ENCODE measurements at places on chromosomes 2 and 18.

DNA sequence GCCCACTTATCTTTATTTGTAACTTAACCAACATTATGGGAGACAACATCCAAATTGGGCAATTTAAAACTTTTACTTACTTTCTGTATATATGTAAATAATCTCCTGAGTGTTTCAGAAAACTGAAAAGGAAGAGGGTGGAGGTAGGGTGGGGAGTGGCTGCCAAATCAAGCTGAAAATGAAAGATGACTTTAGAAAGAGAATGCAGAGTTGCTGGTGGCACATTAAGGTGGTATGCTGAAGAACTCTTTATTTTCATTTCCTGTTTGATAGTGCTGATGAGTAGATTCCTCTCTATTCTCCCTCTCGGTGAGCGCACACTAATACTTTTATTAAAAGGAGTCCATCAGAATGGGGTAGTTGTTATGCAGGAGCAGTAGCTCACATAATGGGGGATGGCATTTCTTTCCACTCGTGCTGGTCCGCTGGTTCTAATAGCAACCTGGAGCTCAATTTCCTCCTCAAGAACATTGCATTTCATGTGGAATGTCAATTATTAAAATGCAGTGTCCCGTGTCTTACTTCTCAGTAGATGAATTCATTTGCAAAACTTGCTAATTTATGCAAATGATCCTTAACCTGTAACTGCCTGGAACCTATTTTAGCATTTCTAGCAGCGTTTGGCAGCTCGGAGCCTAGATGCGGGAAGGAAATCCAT lies 466.9 kb upstream of the HNRNPA3 start:
- no peak for DNase-seq

- no peak for DNase-seq
Measured at GRCh38 chr2:37526856-37527255, 144.6 kb downstream of the CDC42EP3 start.

DNA sequence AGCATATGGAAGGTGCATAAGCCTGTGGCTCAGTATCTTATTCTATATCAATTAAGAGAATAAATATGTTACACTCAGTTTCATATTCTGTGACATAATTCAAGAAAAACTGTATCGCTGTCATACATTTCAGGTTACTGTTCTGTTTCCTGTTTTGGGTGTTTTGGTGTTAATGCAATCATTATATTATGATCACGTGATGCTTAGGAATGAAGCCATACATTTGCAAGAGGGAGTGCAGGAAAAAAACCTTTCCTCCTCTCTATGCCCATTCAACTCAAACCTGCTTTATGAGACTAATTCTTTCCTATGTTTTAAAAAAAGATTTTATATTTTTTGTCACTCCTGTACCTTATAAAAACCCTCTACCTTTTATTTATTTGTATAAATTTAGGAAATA lies 120.8 kb upstream of the DDX18 start:
- DNase-seq: no peak

DNA sequence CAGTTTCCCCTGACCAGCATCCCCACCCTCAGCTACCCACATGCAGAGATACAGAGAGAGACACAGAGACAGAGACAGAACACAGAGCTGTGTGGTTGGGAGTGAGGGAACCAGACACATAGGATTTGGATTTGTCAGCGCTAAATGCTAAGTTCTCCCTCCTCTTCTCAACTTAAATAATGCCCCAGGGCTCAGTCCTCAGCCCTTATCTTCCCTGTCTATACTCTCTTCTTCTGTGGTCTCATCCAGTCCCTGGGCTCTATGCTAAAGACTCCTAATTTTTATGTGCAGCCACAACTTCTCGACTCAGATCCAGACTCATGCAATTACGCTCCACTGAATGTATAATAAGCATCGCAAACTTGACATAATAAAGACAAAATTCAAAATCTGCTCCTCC lies 47.1 kb downstream of the COLEC12 start:
- DNase-seq: no peak

DNA sequence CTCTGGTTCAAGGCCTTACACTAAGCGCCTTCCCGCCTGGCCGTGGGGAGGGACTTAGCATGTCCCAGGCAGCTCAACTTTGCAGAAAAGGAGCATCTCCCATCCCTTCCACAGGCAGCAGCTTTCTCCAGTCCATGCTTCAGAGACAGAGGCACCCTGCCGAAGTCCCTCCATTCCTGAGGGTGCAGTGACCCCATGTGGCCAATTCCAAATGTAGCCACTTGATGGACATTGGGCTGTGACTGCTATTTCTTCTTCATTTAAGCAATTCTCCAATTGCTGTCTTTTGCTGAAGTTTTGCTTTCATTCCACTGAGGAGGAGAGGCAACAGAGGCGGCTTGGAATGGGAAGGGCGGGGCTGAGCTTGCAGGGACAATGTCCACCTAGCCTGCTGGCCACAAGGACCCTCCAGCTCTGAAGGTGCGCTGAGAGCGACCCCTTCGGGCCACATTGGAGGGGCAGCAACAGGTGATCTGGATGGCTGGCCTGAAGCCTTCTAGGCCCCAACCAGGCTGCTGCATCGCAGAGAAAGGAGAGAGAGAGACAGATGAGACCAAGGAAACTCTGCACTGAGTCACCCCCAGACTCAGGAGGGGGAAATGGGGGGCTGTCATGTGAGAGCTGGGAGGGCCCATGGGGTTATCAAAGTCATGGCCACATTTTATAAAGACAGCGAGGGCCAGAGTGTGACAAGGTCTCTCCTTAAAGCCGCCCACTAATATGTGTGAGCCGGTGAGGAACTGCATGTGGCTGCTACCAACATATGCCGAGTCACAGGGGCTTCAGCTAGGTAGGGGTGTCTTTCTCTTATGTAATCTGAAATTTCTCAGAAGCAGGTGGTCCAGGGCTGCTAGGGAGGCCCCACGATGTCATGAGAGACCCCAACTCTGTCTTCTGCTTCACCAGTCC lies 61.3 kb downstream of the LONRF2 start:
- no peak for DNase-seq

GRCh38 chr2:133766164-133766832 lies 198.0 kb upstream of the NCKAP5 start:
- no peak for DNase-seq

DNA sequence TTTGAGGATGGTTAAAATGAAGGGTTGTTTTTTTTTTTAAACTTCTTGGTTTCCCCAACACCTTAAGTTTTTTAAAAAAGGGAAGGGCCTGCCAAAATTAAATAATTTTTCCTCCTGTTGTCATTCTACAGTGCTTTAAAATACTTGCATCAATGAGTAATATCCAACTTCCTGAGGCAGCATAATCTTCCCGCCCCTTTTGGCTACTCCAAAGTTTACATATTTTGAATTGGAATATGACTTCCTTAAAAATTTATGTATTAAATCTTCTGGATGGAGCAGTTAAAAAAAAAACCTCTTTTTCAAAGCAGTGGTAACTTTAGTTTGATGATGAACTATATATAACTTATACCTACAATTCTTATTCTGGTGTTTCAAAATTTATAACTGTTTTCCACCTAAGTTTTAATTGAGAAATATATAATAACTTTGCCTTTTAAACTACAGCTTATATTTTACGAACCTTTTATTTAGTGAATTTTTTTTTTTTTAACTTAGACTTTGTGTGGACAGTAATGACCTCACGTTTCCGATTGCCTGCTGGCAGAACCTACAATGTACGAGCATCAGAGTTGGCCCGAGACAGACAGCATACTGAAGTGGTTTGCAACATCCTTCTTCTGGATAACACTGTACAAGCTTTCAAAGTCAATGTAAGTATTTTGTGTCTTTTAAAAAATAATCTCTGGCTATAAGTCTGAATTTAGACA lies 49.8 kb downstream of the PTPN4 start:
- DNase-seq: no peak

DNA sequence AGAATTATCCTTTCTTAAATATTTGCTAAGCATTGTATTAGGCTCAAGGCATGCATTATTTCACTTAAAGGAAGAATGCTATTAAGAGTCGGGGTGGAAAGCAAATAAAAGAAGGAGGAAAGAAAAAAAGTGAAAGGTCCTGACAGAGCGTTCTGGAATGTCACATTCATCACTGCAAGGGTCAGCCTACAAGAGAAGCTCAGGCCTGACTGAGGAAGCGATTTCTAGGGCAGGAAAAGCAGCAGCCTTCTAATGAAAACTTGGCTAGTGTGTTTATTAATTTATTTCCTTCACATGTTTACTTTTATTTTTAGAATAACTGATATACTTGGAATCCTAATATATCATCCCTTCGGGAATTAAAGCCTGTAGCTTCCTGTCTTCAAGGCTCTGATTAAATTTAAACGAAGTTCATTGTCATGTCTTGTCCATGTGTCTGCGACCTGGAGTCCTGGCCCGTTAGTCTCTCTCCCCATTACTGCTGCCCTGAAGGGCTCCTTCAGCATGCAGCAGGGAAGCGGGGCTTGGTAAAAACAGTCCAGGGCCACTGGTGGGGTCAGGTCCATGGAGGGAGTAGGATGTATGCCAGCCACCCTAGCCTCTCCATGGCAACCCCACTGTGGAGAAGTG lies 119.2 kb upstream of the CCDC68 start:
- no peak for DNase-seq

DNA sequence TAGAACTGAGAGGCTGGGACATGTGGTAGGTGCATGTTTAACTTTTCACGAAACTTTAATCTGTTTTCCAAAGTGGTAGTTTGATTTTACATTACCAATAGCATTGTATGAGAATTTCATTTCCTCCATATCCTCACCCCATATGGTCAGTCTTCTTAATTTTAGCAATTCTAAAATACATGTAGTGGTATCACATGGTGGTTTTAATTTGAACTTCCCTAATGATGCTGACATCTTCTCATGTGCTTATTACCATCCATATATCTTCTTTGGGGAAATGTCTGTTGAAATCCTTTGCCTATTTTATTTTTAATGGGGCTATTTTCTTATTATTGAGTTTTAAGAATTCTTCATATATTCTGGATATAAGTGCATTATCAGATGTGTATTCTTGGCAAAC lies 89.3 kb downstream of the BCL2L11 start:
- no peak for DNase-seq

DNA sequence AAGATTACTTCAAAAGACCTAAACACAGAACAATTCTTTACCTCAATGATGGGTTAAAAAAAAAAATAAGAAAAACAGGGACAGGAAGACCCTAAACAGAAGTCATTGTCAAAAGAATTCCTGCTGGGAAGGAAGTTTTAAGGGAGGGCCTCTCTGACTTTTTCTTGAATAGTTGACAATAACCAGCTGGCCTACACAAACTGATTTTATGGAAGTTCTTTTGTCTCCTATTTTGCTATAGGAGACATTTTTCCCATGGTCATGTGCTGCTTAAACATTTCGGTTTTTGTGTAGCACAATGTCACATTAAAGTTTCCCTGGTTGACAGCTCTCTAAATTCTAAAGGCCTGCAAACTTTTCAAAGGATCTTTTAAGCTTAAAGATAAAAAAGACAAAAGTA lies 55.3 kb downstream of the RFTN2 start:
- no peak for DNase-seq

DNA sequence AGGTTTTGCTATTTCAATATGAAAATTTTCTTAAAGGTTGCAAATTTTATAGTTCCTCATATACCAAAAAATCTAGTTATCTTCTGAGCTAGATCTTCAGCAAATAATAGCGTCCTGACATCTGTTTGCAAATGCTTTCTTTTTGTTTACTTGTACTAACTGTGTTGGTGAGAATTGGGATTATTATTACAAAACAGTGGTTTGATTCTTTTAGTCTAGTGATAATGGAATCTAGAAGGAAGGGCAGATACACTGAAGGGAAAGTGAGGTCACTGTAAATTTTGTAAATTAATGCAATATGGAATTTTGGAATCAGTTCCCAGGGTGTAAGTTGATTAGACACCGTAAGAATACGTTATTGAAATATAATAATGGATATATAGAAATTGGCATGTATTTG lies 36.2 kb upstream of the NT5C1B start:
- no peak for DNase-seq

- DNase-seq: no peak
Measured at GRCh38 chr2:128783193-128783671, 464.6 kb upstream of the HS6ST1 start.

- no peak for DNase-seq
Measured at GRCh38 chr2:212359425-212360067, 179.1 kb downstream of the ERBB4 start.

- no peak for DNase-seq
Measured at GRCh38 chr2:96105994-96106715, 10.2 kb downstream of the ADRA2B start.

GRCh38 chr2:84972932-84973331 lies 2.0 kb downstream of the KCMF1 start:
- no peak for DNase-seq

DNA sequence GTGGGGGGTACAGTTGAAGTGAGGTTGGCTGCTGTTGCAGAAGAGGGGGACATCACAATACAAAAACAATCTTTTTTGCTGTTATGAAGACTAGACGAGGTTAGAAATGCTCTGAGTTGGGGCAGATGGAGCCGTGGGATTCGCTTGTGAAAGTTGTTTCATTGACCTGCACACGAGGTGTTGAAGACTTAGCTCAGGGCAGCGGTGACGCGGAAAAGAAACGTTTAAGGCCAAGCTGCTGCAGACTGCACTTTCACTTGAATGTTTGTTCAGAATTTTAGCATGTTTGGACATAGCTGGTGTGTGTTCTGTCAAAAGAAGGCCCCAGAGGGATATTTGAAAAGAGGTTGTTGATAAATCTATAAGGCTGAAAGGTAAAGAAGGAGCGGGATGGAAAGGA lies 46.3 kb downstream of the MTCL1 start:
- no peak for DNase-seq

DNA sequence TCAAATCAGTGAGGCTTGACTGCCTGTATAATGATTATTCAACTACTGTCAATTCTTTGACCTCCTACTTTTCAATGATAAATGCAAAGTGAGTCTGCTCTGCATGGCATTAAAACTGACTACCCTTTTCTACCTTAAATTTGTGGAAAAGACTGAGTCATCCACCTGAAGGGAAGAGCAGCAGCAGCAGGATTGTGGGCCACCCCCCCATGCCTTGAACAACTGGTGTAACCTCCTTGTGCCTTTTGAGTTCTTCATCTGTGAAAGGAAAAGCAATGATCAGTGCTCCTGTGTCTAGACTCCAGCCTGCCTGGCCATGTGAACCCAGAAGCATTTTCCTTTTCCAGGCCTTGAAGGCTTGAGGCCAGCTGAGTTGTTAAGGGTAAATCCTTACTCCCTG lies 102.9 kb downstream of the OSR1 start:
- DNase-seq: no peak
